ENCODE measurements at places on chromosomes 16 and 17. TPM values are rescaled to one million over a fixed set of nuclear protein-coding genes. Genes with fewer than 3 reads are reported as not detected.

ZNF385C gene
- total RNA-seq = not detected

AOC3 gene
- under 0.01 TPM for total RNA-seq

ELOB gene
- 366 TPM for total RNA-seq

NPIPA5 gene
- not detected for total RNA-seq

TOM1L1 gene
- total RNA-seq = 15.5 TPM

KCNH6 gene
- not detected for total RNA-seq

PRSS27 gene
- 0.56 TPM for total RNA-seq

SLC2A4 gene
- total RNA-seq = under 0.01 TPM

TNFRSF13B gene
- total RNA-seq = not detected

CFAP97D1 gene
- total RNA-seq = under 0.01 TPM

NUPR1 gene
- 4.6 TPM for total RNA-seq

CCL5 gene
- 0.28 TPM for total RNA-seq

LUC7L3 gene
- total RNA-seq = 22.0 TPM

DDX28 gene
- total RNA-seq = 6.2 TPM

TEX19 gene
- not detected for total RNA-seq

ADGRG3 gene
- total RNA-seq = not detected

CCL3 gene
- not detected for total RNA-seq

SGSH gene
- 6.9 TPM for total RNA-seq

GPRC5B gene
- total RNA-seq = 8.6 TPM
